RWPE1 (cell line): ENCODE measurements at places on chromosomes 13 and 19.

DNA sequence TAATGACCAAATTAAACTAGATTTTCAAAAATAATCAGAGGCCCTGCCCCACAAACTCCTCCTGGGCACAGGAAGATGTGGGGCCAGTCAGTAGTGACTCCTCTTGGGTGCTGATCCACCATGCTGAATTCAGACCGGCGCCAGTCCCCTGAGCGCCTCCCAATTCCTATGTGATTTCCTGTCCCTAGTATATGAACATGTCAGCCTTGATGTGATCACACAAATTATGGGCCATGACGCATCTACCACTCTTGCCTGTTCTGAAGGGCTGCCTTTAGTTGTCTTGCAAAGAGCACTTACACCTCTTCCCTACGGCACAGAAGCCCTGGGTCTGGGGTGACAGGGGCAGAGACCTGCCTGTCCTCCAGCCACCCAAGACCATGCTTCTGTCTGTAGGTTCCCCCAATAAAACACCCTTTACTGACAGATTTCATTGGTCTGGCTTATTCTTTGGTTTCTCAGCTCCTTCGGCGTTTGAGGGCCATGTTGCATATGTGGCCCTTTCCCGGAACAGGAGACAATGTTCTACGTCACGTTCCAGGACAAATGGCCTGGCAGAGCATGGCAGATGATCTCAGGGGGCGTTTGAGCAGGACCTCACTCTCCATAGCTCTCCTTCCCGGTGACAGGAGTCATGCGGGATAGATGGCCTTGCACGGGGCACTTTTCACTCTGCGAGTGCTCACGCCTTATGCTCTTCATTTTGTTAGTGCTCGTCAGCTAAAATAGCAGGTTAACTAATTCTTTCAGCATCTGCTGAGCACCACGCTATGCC, 5.6 kb upstream of the ATP11A start:
- no peak for DNase-seq

- no peak for DNase-seq
Measured at GRCh38 chr13:80100636-80101035, 240.3 kb downstream of the SPRY2 start.

- peak; percentile 53 for DNase-seq
Measured at GRCh38 chr13:51556740-51557139, 27.5 kb upstream of the WDFY2 start.

DNA sequence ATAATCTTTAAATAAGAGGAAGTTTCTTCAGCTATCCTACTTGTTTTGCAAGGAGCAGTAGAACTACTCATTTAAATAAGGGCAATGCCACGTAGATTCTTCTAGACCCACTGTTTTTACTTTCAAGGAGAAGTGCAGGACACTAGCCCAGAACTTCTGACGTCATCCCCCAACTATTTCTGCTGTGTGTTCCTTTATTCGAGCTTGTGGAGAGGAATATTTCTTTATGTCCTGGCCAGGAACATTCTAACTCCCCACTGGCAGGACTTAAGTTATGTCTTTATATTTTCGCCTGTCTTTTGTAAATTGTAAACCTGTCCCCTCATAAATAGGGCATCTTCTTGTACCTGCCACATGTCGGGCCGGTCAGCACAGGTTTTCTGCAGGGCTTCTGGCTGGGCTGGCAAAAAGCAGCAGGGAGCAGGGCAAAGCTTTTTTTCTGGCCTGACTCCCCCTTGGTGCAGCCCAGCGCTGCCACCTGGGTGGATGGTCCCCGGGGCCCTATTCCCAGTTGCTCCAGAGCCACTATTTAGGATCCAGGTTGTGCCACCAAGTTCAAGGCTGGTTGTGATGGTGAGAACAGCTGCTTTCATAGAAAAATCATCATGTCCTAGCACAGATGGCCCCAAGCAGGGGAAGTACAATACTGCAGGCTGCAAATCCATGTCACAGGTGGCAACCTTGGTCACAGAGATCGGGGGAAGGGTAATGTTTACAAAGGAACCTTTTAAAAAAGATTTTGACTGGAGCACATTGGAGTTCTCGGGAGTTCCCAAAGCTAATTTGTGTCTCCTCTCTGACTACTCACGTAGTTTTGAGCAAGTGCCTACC, 1.8 kb downstream of the MBNL2 start:
- peak; percentile 63 for DNase-seq

- no peak for DNase-seq
Measured at GRCh38 chr19:2057484-2058469, 6.7 kb upstream of the MKNK2 start.

- peak; percentile 64 for DNase-seq
Measured at GRCh38 chr19:16446724-16447368, 24.9 kb downstream of the EPS15L1 start.

DNA sequence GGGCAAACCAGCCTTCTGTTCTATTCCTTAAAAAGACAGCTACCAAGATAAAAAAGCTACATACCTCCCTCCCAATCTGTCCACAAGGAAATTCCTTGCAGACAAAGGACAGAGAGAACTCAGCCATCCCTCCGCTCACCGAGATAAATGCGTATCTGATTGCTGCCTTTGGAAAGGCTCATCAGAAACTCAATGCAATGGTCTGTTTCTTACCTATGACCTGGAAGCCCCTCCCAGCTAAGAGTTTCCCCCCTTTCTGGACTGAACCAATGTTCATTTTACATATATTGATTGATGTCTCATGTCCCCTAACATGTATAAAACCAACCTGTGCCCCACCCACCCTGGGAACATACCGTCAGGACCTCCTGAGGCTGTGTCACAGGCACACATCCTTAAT, 11.6 kb downstream of the BTBD2 start:
- DNase-seq: no peak

- DNase-seq: peak; percentile 100
Measured at GRCh38 chr19:11435057-11435832, at the start of the genes ODAD3 and PRKCSH. Gene ODAD3 (minus strand): TSS chr19:11435121. CDS start chr19:11435016, 105 bp downstream. Gene PRKCSH (plus strand): TSS chr19:11435635. CDS start chr19:11436118, 483 bp downstream.

- DNase-seq: no peak
Measured at GRCh38 chr13:33080972-33081590, 64.9 kb downstream of the KL start.

GRCh38 chr13:49424011-49424560, 19.8 kb downstream of the CAB39L start:
- DNase-seq: no peak

DNA sequence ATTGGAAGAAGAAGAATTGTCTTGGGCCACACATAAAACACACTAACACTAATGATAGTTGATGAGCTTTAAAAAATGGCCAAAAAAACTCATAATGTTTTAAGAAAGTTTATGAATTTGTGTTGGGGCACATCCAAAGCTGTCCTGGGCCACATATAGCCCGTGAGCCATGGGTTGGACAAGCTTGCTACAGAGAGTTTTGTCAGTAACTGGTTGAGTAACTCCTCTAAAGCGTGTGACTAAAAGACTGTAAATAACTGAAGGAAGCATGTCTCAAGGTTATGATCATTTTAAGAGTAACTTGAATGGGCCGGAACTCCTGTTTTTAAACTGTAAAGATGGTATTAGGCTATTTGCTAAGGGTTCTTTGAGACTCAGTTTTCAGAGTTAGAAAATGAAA, 118.0 kb downstream of the KL start:
- no peak for DNase-seq

- DNase-seq: no peak
Measured at GRCh38 chr13:87524775-87525174, 146.4 kb upstream of the SLITRK5 start.

DNA sequence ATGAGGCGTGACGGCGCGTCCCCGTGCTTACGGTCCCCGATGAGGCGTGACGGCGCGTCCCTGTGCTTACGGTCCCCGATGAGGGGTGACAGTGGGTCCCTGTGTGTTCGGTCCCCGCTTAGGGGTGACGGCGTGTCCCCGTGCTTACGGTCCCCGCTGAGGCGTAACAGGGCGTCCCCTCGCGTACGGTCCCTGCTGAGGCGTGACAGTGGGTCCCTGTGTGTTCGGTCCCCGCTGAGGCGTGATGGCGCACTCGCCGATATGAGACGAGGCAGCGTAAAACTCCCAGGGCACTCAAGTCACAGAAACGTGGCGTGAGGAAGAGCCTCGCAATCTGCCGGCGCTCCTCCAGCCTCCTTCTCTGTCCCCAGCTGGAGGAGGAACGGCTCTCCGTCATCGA, 20.9 kb downstream of the CFAP97D2 start:
- DNase-seq: no peak

GRCh38 chr13:50587645-50588373, 255.7 kb downstream of the DLEU7 start:
- DNase-seq: no peak

DNA sequence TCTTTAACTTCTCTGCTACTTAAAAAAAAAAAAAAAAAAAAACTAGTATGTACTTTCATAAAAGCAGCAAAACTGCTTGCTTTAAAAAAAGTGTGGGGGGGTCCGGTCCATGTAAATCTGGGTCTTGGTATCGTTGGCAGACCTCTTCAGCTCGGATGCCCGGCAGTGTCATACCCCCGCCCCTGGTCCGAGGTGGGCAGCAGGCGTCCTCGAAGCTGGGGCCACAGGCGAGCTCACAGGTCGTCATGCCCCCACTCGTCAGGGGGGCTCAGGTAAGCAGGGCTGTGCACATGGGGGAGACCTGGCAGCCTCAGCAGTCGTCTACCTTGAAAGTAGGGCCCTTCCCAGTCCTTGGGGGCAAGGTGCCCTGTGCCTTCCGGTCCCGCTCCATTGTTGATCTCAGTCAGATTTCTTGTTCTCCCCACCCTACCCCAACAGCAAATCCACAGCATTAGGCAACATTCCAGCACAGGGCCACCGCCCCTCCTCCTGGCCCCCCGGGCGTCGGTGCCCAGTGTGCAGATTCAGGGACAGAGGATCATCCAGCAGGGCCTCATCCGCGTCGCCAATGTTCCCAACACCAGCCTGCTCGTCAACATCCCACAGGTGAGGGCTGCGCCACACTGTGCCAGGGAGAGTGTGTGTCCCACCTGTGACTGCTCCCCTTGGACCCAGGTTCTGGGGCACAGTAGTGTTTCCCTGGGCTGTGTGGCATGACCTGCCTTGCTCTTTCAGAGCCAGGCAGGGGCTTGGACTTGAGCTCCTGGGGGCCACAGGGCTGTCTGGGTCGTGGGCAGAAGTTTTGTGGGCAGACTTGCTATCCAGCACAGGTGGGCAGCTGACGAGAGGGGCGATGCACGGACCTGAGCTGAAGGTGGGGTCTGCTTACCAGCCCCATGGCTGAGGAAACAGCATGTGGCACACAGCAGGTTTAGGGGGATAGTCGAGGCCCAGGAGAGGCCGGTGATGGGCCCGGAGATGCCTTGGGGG, 19.4 kb downstream of the TSSK6 start:
- DNase-seq: no peak

- DNase-seq: no peak
Measured at GRCh38 chr13:104253063-104253680, 1187.0 kb upstream of the SLC10A2 start.

- DNase-seq: no peak
Measured at GRCh38 chr13:108346376-108346775, 76.9 kb downstream of the TNFSF13B start.

DNA sequence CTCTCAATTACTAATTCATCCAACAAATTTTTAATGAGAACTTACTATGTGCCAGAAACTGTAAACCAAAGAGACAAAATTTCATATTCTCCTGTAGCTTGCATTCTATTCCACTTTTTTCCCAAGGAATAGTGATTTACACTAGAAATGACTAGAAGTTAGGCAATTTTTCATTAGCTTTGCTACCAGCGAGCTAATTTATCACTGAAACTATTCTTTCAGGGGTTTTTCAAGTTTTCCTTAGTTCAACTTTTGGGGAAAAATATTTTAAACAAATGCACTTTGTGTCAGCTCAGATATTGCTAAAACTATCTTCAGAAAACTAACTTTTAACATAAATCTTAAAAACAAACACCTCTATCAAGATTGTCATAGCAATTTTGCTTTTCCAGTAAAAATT, 5.4 kb downstream of the TNFRSF19 start:
- no peak for DNase-seq

DNA sequence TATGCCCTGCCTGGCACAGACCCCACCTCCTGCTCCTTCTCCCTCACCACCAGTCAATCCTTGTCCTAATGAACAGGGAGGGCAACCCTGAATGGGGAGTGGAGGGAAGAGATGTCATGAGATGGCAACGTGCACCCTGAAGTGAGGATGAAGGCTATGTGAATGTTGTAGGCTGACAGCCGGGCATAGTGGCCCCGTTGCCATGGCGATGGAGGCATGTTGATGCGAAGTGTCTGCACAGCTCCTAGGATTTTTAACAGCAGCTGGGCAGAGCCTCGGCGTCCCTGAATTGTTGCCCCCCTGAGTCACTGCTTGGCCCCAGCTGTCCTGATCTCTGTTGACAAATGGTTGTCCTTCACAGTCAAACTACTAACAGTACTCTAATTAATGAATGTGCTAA, 4.8 kb upstream of the ALOX5AP start:
- no peak for DNase-seq

DNA sequence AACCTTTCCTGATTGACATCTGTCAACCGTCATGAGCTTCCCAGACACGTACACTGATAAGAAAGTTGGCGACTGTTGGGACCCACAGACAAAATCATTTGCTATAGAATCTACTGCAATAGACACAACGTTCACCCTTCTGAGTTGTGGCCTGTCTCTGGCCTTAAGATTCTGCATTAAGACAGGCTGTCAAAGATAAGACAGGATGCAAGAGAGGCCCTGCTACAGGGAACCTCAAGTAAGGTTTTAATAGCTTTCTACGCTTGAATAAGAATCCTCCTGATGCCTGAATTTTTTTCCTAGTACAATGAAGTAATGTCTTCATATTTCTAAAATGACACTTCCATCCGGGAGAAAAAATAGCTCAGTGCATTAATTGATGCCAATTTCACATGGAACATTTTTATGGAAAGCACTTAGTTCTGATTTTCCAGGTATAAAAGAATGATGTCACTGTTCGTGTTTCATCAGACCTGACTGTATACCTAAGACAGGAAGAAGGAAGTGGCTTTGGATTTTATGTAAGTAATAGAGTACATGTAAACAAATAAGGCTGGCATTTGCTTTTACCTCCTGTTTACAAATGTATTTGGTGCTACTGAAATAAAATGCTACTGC, 275.2 kb upstream of the GPC6 start:
- DNase-seq: no peak

DNA sequence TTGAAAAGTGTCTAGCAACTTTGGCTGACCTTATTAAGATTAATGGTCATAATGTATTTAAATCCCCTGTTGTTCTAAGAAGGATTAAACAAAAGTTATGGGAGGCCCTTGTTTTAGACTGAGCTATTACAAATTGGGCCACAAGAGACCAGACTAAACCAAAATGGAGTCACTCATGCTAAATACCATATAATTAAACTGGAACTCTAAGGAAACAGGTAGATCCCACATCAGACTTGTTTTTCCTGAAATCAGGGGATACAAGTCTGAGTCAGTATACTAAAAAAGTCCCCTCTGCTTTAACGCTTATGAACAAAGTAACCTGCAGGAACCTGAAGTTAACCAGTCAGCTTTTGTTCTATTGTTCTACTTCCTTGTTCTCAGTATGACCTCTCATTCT, 305.9 kb upstream of the SGCG start:
- DNase-seq: no peak

- DNase-seq: no peak
Measured at GRCh38 chr13:104634016-104634415, 1567.8 kb upstream of the SLC10A2 start.
